ENCODE measurements at places on chromosomes 3 and 15.
A peak's percentile ranks its signal among the peaks of the same experiment; 100 is the strongest.

DNA sequence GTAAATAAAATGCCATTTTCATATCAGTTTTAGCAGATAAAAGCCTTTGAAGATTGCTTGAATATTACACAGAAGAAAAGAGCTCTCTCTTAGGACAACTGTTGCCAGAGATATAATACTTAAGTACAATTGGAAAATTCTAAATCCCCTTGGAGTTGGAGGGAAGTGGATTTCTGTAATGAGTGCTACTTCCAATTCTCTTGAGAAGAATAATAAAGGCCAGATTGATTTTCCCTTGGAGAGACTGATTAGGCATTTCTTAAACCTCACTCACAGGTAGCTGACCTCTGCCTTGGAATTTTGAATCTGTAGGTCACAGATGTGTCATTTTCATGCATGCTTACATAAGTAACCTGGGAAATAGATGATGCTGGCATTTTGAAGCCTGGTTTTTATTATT is 29.8 kb upstream of the PSMD6 start:
- DNase-seq: no peak

GRCh38 chr15:77840991-77841775 is 208.5 kb upstream of the LINGO1 start:
- no peak for DNase-seq

DNA sequence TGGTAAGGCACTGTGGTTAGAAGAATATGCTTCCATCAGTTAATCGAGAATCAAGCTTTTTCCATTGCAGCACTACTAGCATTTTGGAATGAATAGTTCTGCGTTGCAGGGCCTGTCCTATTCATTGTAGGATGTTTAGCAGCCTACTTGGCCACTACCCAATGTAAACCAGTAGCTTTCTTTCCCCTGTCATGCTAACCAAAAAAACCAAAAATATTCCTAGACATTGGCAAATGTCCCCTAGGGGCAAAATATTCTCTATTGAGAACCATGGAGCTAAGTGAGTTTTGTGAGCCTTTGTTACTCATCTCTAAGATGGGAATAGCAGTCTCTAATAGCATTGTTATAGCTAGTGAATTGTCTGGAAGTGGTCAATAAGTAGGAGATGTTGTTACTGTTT is 187.2 kb downstream of the CADPS start:
- DNase-seq: no peak

GRCh38 chr3:31170932-31171670 is 276.6 kb upstream of the GADL1 start:
- no peak for DNase-seq

GRCh38 chr3:58564456-58565160 is 12.6 kb downstream of the FAM107A start:
- DNase-seq: no peak

DNA sequence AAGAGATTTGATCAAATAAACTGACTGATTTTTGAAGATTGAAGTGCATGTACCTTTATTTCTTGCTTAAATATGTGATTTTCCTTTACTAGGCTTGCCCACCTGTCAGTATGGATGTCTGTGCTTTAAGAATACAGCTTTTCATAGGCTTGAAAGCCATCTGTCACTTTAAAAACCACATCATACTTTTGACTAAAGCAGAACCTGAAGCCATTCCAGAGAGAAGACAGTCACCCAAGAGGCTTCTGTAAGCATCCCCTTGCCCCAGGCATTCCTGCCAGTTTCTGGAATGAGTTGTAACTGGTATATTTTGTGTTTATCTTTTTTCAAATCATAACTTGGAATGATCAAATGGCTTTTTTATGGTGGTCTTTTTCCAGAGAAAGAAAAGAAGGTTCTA is 24.0 kb downstream of the HPS3 start:
- no peak for DNase-seq

- DNase-seq: no peak
Measured at GRCh38 chr15:72009222-72009621, 108.7 kb downstream of the MYO9A start.

GRCh38 chr15:90300988-90301706 is 35.7 kb downstream of the NGRN start:
- peak; percentile 62 for DNase-seq

- peak; percentile 10 for DNase-seq
Measured at GRCh38 chr3:48194446-48195071, 6.3 kb upstream of the CDC25A start.
